ENCODE measurements at places on chromosomes 5 and 9.
A peak's percentile ranks its signal among the peaks of the same experiment; 100 is the strongest.

DNA sequence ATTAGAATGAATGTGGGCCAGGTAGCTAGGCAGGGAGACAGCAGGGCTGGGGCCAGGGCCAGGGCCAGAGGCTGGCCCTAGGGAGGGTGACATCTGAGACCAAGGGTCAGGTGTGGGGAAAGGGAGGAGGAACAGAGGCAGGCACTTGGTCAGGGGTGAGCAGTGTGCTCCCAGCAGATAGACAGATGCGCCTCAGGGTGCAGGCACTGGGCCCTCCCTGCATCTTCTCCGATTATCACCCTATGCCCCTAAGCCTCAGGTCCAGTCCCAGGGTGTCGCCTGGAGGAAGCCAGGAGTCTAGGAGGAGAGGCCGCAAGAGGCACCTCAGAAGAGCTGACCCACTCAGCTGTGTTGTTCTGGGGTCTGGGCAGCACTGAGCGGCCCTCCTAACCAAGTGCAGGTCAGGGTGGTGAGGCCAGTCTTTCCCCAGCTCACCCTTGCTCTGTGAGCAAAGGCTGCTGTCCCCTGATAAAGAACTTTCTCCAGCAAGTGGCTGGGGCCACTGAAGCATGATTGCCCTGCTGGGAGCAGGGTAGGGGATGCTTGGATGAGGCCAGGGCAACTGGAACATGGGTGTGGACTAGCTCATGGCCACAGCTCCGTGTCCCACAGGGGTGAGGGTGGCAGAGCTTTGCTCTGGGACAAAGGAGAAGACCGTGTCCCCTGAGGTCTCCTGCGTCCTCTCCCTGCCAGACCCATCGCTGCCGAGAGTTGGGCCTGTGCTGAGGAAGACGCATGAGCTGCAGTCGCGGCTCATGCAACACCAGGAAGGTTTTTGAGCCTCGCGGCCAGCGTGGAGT, 2.1 kb upstream of the RASGEF1C start:
- peak; percentile 11 for DNase-seq

GRCh38 chr5:39249564-39250274, 30.4 kb upstream of the FYB1 start:
- no peak for DNase-seq

GRCh38 chr9:76399856-76400255, 5.6 kb upstream of the RFK start:
- DNase-seq, result no peak

- peak; percentile 14 for DNase-seq
Observed at GRCh38 chr5:109483395-109483971, 73.7 kb upstream of the PJA2 start.

GRCh38 chr5:43042176-43042625, 2.1 kb upstream of the ANXA2R start:
- DNase-seq, result no peak

DNA sequence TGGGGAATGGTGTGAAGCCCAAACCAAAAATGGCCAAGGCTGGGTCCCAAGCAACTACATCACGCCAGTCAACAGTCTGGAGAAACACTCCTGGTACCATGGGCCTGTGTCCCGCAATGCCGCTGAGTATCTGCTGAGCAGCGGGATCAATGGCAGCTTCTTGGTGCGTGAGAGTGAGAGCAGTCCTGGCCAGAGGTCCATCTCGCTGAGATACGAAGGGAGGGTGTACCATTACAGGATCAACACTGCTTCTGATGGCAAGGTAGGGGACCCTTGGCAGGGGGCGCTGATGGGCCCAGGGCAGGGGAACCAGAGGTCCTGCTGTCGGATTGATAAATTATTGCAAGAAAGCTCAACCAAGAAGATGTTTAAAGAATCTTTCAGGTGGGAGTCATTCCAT, 19.8 kb downstream of the ABL1 start:
- no peak for DNase-seq

DNA sequence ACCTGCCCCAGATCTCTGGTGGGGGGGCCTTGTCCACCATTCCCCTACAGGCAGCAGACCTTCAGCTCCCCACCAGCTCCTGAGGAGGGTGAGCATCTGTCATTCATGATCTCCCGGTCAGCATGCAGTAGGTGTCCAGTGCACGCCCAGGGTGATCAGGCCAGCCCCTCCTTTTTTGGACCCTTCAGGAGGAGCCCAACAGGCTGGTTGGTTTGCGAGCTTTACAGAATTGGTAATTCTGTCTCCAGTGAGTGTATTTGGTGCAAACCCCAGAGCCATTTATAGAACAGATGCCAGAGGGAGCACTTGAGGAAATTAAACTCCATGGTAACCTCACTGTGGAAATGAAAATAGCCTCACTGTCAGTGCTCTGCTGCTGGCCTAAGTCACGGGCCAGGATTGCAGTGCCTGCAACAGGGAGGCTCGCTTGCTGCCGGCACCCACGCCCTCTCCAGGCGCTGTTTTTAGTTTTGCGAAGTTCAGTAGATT, 23.4 kb downstream of the WNK2 start:
- peak; percentile 70 for DNase-seq

DNA sequence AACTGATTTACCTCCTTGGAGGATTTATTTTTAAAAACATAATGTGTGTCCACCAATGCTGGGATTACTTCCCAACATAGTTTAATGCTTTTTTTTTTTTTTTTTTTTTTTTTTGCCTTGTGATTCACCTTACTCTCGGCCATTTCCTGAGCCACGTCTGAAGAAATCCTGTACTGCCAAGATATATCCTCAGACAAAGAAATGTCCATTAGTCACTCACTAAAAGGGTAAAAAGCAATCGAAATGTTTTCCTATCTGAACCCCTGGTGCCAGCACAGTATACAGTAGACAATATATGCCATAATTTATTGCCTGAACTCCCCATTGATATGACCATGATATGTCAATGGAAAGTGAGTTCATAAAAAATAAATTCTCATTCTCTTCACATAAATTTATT, 344.1 kb downstream of the BNC2 start:
- DNase-seq, result no peak

DNA sequence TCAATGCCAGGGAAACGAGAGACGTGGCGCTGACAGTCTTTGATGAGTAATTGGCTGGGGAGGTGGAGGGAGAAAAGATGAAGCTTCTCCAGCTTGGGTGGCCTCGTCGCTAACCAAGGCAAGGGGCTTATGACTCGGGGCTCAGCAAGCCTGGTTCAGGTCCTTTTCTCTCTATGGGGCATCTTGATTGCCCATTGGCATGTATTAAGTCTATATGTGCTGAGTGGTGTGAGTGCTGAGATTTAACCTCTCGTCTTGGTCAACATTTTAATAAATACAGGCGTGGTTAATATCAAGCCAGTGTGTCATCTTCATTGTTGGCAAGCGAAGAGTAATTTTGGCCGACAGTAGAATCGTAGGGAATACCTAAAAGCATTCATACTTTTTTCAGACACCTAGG, 85.9 kb downstream of the RAI14 start:
- DNase-seq, result no peak

DNA sequence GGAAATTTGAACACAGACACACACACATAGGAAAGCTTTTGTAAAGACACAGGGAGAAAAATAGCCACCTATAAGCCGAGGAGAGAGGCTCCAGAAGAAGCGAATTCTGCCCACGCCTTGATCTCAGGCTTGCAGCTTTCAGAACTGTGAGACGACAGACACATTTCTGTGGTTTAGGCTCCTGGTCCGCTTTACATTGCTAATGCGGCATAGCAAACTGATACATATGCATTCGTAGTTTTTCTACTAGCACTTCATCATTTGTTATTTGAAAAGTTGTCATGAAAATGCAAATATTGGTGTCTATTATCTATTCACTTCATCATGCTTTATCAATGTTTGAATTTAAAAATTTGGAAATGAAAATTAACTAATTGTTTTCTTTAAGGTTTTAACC, 674.9 kb downstream of the SEMA5A start:
- DNase-seq, result no peak

- no peak for DNase-seq
Observed at GRCh38 chr5:148791334-148791667, 35.1 kb upstream of the ADRB2 start.

DNA sequence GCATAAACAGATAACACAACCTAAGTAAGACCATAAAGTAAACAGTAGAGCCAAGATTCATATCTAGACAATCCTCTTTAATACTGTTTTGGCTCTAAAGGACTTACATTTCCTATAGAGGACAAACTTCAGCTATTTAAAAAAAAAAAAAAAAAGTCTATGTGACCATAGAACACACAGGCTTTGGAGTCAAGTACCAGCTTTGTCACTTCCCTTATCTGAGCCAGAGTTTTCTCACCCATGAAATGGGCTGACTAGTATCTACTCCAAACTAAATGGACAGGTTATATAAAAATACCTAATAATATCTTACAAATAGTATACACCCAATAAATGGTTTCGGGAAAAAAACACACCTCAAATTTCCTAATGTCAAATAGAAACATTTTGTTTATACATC, 81.3 kb downstream of the STRBP start:
- DNase-seq, result no peak

DNA sequence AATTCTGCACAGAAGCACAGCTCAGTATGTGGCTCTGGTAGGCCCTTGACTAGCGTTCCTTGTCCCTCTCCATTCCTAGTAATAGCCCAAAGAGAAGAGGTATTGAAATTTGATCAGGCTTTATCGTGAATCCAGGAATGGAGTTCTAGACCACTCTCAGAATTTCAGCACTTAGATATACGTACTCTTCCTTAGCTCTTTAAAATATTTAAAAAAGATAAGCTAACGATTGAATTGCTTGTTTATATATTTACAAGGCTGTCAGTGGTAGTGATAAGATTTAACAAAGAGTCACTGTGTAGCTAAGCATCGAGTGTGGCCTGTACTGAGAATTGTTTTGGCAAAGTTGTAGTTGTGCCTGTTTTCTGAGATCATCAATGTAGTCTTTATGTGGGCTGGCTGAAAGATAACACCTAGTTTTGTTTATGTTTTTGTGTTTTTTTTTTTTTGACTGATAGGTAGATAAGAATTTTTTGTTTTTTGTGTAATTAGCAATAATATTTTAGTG, 2.5 kb downstream of the KIAA1958 start:
- no peak for DNase-seq

- DNase-seq, result no peak
Observed at GRCh38 chr5:151931260-151931659, 6.6 kb upstream of the GLRA1 start.

GRCh38 chr5:159322180-159322579, 8.1 kb downstream of the IL12B start:
- DNase-seq, result no peak

GRCh38 chr5:59367791-59368394, 525.6 kb downstream of the PDE4D start:
- no peak for DNase-seq

- no peak for DNase-seq
Observed at GRCh38 chr5:114448481-114448880, 86.6 kb downstream of the KCNN2 start.

DNA sequence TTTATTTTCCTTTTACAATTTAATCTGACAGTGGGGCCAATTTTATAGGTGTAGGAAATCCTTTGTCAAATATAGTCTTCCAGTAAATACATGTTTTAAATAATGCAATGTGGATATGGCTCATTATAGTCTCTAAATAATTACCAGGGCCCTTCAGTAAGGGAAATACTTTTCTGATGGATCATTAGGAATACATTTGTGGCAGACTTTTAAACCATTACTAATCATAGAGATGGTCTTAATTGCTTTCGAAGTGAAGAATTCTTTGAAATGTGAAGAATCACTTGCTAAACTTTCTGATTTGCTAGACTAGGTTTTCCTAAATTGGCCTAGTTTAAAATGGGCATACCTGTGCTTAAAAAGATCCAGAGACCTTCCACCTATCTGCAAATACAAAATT, 105.6 kb upstream of the ELL2 start:
- no peak for DNase-seq

DNA sequence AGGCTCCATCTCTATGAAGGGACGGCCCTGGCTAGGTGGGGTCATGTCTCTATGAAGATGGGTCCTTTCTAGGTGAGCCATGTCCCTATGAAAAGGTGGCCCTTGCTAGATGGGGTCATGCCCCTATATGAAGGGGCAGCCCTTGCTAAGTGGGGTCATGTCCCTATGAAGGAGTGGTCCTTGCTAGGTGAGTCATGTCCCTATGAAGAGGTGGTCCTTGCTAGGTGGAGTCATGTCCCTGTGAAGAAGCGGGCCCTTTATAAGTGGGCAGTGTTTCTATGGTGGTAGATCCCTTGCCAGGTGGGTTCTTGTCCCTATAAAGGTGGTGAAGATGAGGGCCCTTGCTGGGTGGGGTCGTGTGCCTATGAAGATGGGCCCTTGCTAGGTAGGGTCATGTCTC, 283.0 kb upstream of the IRX2 start:
- no peak for DNase-seq

- DNase-seq, result no peak
Observed at GRCh38 chr5:133669472-133669871, 57.1 kb upstream of the FSTL4 start.

GRCh38 chr9:94302426-94302825, 26.0 kb downstream of the NUTM2F start:
- no peak for DNase-seq

DNA sequence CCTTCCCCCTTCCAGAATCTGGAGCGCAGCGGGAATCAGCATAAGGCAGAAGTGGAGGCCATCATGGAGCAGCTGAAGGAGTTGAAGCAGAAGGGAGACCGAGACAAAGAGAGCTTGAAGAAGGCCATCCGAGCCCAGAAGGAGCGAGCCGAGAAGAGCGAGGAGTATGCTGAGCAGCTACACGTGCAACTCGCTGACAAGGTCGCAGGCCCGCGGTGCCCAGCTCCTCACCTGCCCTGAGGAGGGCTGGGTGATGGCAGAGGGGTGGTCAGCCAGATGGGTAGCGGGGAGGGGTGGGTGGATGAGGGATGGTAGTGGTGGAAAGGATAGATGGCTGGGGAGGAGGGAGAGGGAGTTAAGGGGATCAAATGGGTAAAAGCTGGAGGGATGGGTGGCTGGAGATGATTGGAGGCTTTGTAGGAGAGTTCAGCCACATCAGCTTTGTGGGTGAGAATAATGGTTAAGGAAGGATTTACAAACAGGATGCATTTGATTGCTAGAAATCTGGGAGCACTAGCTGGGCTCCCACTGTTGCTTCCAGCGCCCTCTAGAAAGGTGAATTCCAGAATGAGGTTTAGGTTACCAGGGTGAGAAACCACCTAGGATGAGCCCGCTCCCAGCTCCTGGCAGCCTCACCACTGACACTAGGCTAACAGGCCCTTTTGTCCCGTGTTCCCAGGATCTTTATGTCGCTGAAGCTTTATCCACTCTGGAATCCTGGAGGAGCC, 19.7 kb upstream of the GLE1 start:
- no peak for DNase-seq

GRCh38 chr5:10030219-10030831, 219.4 kb downstream of the ATPSCKMT start:
- peak; percentile 12 for DNase-seq

Measured in large intestine (tissue), 12 donors.